NCI-H748 treated with DMSO at 0.1 percent for 48 hours (cell line): ENCODE measurements at places on chromosomes 6 and 20.

DNA sequence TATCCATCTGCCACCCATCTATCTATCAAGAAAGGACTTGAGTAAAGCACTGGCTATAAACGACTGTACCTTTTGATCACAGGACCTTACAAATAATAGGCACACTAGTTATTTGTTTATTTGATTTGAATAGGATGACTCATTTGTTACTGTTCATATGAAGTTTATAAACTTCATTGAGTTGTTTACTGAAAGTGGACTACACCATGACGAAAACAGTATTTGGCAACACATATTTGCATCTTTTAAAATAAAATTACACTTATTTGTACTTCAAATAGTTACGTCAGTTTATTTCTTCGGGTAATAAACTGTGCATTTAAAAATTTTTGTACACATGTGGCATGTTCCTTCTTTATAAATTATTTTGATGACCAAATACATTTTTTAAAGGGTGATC, 133.0 kb downstream of the OGFRL1 start:
- no peak for DNase-seq

GRCh38 chr6:137412562-137412961, 81.6 kb downstream of the OLIG3 start:
- DNase-seq = no peak

DNA sequence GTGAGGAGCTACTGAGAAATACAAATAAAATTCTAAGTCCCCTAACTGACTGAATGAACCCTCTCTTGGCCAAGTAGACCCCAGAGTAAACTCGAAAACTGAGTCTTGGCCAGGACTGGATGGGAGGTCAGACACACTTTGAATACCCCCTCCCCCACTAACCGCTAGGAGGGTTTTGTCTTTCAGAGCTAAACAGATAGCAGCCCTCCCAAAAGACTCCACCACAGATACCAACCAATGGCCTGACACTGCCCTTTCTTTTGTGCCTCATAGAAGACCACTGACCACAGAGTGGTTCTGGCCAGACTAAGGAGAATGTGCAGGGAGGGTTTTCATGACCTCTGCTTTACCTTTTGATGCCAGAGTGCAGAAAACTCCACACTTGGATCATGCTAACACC, 42.1 kb downstream of the SPACA1 start:
- no peak for DNase-seq

DNA sequence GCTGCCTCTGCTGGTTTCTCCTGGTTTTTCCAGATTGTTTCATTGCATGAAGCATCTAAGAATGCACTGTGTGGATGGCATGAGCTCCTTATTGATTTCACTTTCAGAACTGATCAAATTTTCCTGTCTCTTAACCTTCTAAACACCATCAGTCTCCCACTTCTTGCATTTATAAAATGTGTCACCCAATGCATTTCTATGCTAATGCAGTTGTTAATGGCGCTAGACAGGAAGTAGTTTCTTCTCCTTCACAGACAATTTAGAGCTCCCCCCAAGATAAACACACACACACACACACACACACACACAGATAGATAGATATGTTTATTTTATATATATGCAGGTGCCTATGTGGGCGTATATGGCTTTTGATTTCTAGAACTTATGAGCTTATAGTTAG, 45.6 kb upstream of the FOXA2 start:
- DNase-seq = peak; percentile 27

DNA sequence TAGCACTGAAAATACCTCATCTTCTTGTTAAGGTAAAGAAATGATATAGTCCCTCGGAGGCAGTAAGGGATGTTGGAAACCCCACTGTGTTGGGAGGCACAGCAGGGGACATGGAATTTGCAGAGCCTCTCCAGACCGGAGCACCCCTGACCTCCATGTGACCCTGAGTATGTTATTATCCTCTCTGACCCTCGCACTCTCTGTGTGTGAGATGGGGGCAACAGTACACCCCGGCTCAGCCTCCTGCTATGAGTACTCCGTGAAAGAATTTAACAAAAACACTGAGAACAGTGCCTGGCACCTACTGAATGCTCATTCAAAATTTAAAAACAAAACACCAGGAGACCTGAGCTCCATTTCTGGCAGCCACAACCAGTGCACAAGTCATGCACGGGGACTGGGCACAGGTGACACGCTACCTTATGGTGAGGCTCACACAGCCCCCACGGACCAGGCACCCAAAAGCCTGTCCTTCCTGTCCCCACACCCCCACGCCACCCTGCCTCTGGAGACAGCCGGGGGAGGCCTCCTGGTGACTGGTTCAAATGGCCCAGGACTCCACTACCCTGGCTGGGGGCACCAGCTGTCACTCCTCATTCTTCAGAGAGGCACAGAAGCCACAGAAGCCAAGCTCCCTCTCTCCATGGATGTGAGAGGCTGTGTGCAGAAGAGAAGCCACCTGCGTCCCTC, 6.1 kb downstream of the NINL start:
- DNase-seq = no peak

DNA sequence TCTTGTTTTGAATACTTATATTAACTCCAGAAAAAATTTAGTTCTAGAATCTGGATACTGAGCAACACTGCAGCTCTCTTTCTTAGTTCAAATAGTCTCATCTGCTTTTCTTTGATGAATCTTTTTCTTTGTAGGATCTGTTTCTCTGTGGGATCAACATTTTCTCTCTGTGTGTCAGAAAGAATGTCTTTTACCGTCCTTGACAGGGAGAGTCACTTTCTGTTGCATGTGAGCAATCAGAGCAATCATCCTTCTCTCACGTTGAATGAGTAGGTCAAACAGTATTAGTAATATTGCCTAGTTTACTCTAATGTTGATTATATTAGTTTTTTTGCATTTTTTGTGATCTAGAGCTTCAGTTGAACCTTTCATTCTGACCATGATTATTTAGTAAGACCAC, 130.9 kb downstream of the TRMT11 start:
- DNase-seq = no peak
